8988T (cell line): ENCODE measurements at places on chromosomes 6 and 20.

- peak; percentile 39 for DNase-seq
Observed at GRCh38 chr20:37347347-37347823, 1.4 kb downstream of the SRC start.

- DNase-seq, result no peak
Observed at GRCh38 chr6:41321183-41321582, 14.2 kb upstream of the NCR2 start.

DNA sequence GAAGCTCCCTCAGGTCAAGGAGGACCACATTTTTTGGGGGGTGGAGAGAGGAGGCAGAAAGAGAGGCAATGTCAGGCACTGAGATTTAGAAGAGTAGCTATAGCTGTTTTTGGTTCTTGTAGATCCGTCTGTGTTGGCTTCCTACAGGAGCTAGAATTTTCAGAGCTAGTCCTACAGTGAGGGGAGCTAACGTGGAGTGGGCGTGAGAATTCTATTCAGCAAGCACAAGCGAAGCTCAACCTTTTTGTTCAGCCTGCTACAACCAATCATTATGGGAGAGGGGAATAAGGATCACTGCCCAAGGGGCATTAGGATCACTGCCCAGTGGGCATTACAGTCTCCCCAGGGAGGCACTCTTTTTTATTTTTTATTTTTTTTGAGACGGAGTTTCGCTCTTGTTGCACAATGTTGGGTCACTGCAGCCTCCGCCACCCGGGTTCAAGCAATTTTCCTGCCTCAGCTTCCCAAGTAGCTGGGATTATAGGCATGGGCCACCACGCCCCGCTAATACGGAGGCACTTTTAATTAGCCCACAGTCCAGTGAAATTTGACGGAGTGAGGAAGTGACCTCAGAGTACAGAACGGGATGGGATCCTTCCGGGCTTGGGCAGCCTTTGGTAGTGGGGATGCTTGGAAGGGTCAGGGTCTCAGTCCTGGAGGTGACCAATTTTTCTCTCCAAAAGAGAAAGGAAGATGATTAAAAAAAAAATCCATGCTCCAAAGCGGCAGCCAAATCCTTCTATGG, 1.1 kb upstream of the PANK2 start:
- DNase-seq, result no peak

- no peak for DNase-seq
Observed at GRCh38 chr20:29740601-29740950, 1516.9 kb upstream of the DEFB115 start.

- DNase-seq, result no peak
Observed at GRCh38 chr6:5580736-5581581, 319.6 kb downstream of the FARS2 start.

DNA sequence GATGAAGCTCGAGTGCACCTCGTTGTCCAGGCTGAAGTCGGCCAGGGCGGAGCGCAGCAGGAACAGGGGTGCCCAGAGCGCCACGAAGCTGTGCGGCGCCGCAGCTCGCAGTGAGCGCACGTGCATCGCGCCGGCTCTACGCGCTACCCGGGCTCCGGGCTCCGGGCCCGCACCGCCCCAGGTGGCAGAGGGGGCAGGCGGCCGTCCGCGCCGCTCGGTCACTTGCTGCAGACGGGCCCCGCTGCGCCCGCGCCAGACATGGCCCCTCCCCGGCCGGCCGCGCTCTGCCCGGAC, 497 bp downstream of the BMP7 start:
- DNase-seq, result no peak

- peak; percentile 57 for DNase-seq
Observed at GRCh38 chr6:71420693-71421328, 132.2 kb downstream of the OGFRL1 start.

- no peak for DNase-seq
Observed at GRCh38 chr6:84492241-84493165, 265.1 kb upstream of the CEP162 start.
